ENCODE measurements at places on chromosomes 4 and X. TPM values are rescaled to one million over a fixed set of nuclear protein-coding genes. Genes with fewer than 3 reads are reported as not detected.

DNA sequence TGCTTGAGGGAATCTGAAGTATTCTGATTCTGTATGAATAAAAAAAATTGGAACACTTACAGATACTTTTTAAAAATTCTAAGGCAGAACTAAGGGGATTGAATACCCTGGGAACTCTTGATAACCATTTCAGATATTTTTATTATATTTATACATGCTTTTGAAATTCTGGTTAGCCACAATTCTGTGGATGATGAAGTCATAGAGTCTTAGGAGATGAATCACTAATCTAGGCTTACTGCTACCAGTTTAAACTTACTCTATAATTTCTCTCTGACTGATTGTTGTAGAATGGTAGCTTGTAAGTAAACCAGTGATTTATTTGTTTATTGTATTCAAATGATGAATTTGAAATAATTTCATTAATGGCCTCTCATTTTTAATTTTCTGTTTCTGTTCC is 11.4 kb upstream of the SLAIN2 start:
- H3K4me1 ChIP-seq: peaks cover 49% of the 10 kb centered on the region
- peak overlapping the region; percentile 80 for H3K27ac ChIP-seq
- H3K36me3 ChIP-seq: no peaks in the 10 kb centered on the region

DNA sequence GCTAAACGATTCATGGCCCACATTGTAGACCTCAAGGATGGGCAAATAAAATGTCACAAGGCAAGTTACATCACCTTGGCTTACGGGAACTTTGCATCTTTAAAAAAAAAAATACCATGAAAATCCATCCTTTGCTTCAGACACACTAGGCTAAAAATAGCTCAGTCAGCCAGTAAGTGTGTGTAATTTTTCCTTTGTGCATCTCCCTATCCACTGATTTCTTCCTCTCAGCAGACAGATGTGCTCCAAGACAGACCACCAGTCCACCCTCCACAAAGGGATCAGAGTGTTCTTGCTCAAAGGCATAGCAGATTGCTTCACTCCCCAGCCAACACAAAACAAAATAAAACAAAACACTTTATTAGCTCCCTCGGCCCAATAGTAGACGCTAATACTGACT is 14.6 kb downstream of the LDB2 start:
- peaks cover 19% of the 10 kb centered on the region for H3K36me3 ChIP-seq
- H3K27me3 ChIP-seq: no peaks in the 10 kb centered on the region
- no peaks in the 10 kb centered on the region for H3K4me1 ChIP-seq
- no peak overlapping the region for H3K4me3 ChIP-seq

DNA sequence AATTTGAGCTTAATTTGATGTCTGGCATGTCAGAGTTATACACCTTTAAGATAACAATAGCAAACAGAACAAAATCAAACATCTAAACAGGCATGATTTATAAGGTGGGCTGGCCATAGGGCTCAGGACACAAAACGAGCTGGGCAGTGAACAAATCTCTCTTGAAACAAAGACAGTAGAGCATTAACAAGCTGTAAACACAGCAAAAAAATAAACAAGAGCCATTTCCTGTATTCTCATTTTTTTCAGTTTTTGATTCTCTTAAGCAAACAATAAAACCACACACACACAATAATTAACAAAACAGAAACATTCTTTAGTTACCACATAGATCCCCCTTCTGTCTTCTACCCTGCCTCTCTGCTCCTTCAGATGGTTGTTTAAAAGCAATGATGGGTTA is 68.3 kb upstream of the TMEM150C start:
- H3K27me3 ChIP-seq: no peaks in the 10 kb centered on the region
- H3K4me3 ChIP-seq: no peak overlapping the region
- no peaks in the 10 kb centered on the region for H3K4me1 ChIP-seq
- no peak for DNase-seq
- H3K27ac ChIP-seq: no peak overlapping the region

GRCh38 chrX:136467303-136467702 is 20.4 kb upstream of the BRS3 start:
- DNase-seq: no peak
- no peaks in the 10 kb centered on the region for H3K4me1 ChIP-seq
- H3K27me3 ChIP-seq: no peaks in the 10 kb centered on the region
- H3K36me3 ChIP-seq: no peaks in the 10 kb centered on the region
- no peak overlapping the region for H3K4me3 ChIP-seq

SULT1E1 gene
- total RNA-seq: not detected

DNA sequence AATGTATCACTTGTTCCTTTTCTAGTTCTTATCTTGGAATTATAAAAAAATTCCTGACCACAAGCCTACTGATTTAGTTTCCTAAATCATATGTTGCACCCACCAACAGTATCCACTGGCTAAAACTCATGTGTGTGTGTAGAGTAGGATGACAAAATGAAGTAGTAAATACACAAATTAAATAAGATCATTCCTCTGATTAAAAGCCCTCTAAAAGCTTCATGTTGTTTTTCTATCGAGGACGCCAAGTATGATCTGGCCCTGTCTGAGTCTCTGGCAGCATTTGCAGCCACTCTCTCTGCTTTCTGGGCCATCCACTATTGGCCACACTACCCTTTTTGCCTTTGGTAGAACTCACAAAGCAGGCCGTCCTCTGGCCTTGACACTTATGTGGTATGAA is 183.4 kb downstream of the PACRGL start:
- no peaks in the 10 kb centered on the region for H3K27me3 ChIP-seq
- H3K36me3 ChIP-seq: no peaks in the 10 kb centered on the region
- no peaks in the 10 kb centered on the region for H3K4me1 ChIP-seq

GRCh38 chr4:39256436-39256835 is 74.1 kb downstream of the WDR19 start:
- peaks cover 27% of the 10 kb centered on the region for H3K4me1 ChIP-seq
- DNase-seq: peak; percentile 2
- H3K27ac ChIP-seq: no peak overlapping the region
- H3K27me3 ChIP-seq: no peaks in the 10 kb centered on the region
- H3K4me3 ChIP-seq: no peak overlapping the region
- H3K36me3 ChIP-seq: peaks cover 7% of the 10 kb centered on the region

USP17L17 gene
- total RNA-seq: not detected

DNA sequence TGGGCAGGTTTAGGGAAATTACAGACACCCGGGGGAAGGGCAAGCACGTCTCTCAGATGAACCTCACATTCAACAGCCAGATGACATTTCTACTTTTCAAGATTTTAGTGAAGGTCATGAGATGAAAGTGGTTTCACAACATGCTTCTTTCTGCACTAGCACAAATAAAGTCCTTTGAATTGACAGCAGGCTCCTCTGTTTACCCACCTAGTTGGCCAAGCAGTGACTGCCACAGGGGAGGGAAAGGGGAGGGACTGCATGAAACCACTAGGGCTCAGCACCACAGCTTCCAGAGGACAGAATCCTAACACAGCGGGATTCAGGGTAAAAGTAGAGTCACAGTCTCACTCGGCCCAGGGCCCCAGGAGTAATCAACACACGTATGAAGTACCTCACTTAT is 6.2 kb downstream of the RAB40A start:
- H3K36me3 ChIP-seq: no peaks in the 10 kb centered on the region
- peaks cover 10% of the 10 kb centered on the region for H3K4me1 ChIP-seq
- H3K4me3 ChIP-seq: no peak overlapping the region
- DNase-seq: no peak
- no peaks in the 10 kb centered on the region for H3K27me3 ChIP-seq

DNA sequence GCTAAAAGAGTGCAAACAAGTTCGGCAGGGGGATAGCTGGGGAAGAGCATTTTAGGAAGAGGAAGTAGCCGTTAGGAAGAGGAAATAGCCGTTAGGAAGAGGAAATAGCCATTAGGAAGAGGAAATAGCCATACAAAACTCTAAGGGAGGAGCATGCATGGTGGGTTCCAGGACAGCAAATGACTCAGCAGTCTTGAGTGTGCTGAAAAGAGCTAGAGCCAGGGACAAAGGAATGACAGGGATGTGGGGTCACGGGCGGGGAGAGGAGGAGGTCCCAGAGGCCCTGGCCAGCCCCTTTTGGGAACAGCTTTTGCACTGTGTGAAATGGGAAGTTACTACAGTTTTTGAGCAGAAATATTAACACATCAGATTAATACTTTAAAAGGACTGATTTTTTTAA is 882.6 kb downstream of the TRIML1 start:
- no peaks in the 10 kb centered on the region for H3K36me3 ChIP-seq
- H3K27me3 ChIP-seq: no peaks in the 10 kb centered on the region
- H3K4me3 ChIP-seq: no peak overlapping the region
- no peaks in the 10 kb centered on the region for H3K4me1 ChIP-seq
- H3K27ac ChIP-seq: no peak overlapping the region

- H3K36me3 ChIP-seq: no peaks in the 10 kb centered on the region
- no peaks in the 10 kb centered on the region for H3K27me3 ChIP-seq
- no peak overlapping the region for H3K27ac ChIP-seq
- peak; percentile 4 for DNase-seq
Observed at GRCh38 chrX:151854726-151855495, 57.8 kb upstream of the MAGEA4 start.

DNA sequence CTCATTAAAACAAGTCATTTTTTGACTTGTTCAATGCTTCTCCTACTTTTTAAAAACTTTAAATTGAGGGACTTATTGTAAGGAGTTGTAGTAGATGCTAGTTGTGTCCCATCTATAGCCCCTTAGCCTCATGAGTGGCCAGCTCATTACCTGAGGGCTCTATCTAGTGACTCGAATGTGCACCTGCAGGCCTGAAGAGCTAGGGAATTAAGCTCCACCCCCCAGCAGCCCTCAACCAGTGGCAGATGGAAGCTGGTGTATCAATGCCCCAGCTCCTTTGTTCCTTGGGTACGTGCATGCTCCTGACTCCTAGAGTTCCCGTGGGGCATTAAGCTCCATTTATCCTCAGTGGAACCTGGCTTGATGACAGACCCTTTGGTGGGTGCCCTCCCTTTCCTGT is 146.7 kb upstream of the FAM9B start:
- no peaks in the 10 kb centered on the region for H3K27me3 ChIP-seq
- DNase-seq: no peak
- no peaks in the 10 kb centered on the region for H3K4me1 ChIP-seq
- H3K27ac ChIP-seq: no peak overlapping the region
- no peak overlapping the region for H3K4me3 ChIP-seq
- H3K36me3 ChIP-seq: no peaks in the 10 kb centered on the region

GUCY1A1 gene
- not detected for total RNA-seq

- peak; percentile 55 for DNase-seq
- H3K4me3 ChIP-seq: no peak overlapping the region
- peaks cover 9% of the 10 kb centered on the region for H3K4me1 ChIP-seq
- H3K27me3 ChIP-seq: no peaks in the 10 kb centered on the region
- H3K27ac ChIP-seq: no peak overlapping the region
- no peaks in the 10 kb centered on the region for H3K36me3 ChIP-seq
Observed at GRCh38 chr4:114349543-114350175, 248.9 kb upstream of the UGT8 start.

- peaks cover 21% of the 10 kb centered on the region for H3K4me1 ChIP-seq
- peak overlapping the region; percentile 92 for H3K27ac ChIP-seq
- H3K27me3 ChIP-seq: no peaks in the 10 kb centered on the region
- peak; percentile 50 for DNase-seq
- H3K4me3 ChIP-seq: peak overlapping the region; percentile 97
Observed at GRCh38 chr4:1711055-1711570, 1.0 kb downstream of the SLBP start.

DNA sequence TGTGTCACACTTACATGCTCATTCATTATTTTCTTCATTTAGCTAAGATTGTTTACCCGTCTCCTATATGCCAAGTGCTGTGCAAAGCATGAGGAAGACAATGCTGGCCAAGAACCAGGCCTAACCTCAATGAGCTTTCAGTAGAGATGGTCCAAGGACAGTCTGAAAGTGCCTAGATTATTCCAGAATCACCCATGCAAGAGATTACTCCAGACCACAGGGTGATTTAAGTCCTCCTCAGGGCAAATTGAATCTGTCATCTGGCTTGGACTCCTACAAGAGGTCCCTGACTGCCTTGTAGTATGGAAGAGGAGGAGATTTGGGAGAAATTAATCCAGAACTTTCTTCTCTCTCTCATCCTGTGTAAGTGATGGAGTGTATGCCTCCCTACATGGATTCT is 99.4 kb upstream of the NDP start:
- H3K36me3 ChIP-seq: no peaks in the 10 kb centered on the region
- no peaks in the 10 kb centered on the region for H3K27me3 ChIP-seq
- peak; percentile 22 for DNase-seq
- H3K27ac ChIP-seq: peak overlapping the region; percentile 21

- no peak overlapping the region for H3K4me3 ChIP-seq
- H3K27ac ChIP-seq: no peak overlapping the region
- DNase-seq: no peak
- peaks cover 9% of the 10 kb centered on the region for H3K4me1 ChIP-seq
- no peaks in the 10 kb centered on the region for H3K36me3 ChIP-seq
Observed at GRCh38 chr4:152585023-152585441, 49.1 kb upstream of the FBXW7 start.

DNA sequence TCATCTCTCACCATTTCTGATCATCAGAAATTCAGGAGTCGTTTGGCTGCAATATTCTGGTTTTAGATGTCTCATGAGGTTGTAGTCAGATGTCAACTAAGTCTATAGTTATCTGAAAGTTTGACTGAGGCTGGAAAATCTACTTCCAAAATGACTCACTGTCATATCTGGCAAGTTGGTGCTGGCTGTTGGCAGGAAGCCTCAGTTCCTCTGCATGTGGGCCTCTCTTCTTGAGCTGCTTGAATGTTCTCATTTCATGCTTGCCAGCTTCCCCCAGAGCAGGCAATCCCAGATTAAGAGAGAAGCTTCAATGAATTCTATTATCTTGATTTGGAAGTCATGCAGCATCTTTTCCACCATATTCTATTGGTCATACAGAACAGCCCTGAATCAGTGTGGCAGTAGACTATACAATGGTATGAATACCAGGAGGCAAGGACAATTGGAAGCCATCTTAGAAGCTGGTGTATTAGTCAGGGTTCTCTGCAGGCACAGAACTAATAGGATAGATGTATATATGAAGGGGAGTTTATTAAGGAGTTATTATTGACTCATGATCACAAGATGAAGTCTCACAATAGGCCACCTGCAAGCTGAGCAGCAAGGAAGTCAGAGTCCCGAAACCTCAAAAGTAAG is 46.8 kb upstream of the ELF2 start:
- no peaks in the 10 kb centered on the region for H3K36me3 ChIP-seq
- H3K4me1 ChIP-seq: no peaks in the 10 kb centered on the region
- no peak overlapping the region for H3K27ac ChIP-seq
- DNase-seq: peak; percentile 69

CCNA2 gene
- total RNA-seq: 45.3 TPM

CCDC120 gene
- total RNA-seq: not detected

GRCh38 chr4:175614890-175615289 is 197.2 kb downstream of the GPM6A start:
- no peaks in the 10 kb centered on the region for H3K36me3 ChIP-seq
- DNase-seq: no peak

- peak; percentile 56 for DNase-seq
- no peak within 1 kb of the TSS for H3K4me3 ChIP-seq
- H3K27ac ChIP-seq: no peak within 1 kb of the TSS
- H3K36me3 ChIP-seq: no peaks in the 10 kb centered on the region
- H3K27me3 ChIP-seq: no peaks in the 10 kb centered on the region
Observed at GRCh38 chr4:38804654-38805295, at the start of gene TLR1. TSS of gene TLR1 (minus strand) at chr4:38804791. CDS start at chr4:38798831, 5,960 bp downstream.

BCORL1 gene
- total RNA-seq: 1.7 TPM

TMPRSS11F gene
- not detected for total RNA-seq

DNA sequence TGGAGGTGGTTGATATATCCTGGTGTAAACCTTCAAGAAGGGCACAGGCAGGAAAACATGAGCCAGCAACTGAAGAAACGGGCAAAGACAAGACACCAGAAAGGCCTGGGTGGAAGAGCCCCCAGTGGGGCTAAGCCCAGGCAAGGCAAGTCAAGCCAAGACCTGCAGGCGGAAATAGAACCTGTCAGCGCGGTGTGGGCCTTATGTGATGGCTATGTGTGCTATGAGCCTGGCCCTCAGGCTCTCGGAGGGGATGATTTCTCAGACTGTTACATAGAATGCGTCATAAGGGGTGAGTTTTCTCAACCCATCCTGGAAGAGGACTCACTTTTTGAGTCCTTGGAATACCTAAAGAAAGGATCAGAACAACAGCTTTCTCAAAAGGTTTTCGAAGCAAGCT is 7.2 kb downstream of the ZFP42 start:
- no peaks in the 10 kb centered on the region for H3K27me3 ChIP-seq
- H3K27ac ChIP-seq: no peak overlapping the region
- DNase-seq: no peak
- no peaks in the 10 kb centered on the region for H3K36me3 ChIP-seq

PRRG3 gene
- total RNA-seq: not detected

Data from GM23248 (cell line).